ENCODE measurements at places on chromosomes 5 and 9.

DNA sequence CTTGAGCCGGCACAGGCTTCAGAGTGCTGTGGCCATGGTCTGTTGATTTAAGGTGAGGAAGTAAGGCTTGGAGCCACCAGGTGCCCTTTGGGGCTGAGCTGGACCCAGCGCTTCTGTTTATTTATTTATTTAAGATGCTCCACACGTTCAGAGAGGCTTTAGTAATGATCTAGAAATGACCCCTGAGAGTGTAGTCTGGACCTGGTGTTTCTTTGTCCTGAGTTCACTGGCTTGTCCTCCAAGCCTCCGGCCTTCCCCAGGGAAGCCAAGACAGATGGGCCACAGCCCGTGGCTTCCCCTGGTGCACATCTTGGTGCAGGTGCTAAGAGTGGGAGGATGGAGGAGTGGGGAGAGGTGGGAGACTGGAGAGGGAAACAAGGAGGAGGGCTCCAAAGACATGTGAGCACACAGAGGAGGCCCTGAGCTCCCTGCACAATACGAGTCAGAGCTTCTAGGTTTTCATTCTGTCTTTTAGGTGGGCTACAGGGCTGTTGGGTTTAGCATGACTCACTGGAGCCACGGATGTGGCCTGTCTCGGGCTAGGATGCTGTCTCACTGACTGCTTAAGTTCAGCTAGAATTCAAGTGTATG is 56.9 kb downstream of the AHRR start:
- no peak for DNase-seq

DNA sequence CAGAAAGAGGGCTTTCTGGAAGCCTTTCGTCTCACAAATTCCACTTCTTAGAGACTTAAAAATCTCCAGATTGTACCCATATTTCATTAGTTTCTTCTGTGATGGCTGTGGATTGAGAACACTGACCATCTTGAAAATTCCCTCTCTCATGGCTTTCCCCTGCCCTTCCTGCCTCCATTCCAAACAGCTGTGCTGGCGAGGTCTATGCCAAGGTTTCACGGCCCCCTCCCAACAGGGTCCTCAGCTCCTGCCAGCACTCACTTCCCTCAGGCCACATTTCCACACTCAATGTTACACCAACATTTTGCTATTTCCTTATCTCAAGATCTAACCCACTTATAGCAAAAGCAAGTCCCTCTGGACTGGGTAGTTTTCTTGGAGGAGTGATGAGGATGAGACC is 40.3 kb upstream of the EQTN start:
- DNase-seq: no peak

- DNase-seq: no peak
These were observed 19.6 kb upstream of the AOPEP start for GRCh38 chr9:94706922-94707321.

DNA sequence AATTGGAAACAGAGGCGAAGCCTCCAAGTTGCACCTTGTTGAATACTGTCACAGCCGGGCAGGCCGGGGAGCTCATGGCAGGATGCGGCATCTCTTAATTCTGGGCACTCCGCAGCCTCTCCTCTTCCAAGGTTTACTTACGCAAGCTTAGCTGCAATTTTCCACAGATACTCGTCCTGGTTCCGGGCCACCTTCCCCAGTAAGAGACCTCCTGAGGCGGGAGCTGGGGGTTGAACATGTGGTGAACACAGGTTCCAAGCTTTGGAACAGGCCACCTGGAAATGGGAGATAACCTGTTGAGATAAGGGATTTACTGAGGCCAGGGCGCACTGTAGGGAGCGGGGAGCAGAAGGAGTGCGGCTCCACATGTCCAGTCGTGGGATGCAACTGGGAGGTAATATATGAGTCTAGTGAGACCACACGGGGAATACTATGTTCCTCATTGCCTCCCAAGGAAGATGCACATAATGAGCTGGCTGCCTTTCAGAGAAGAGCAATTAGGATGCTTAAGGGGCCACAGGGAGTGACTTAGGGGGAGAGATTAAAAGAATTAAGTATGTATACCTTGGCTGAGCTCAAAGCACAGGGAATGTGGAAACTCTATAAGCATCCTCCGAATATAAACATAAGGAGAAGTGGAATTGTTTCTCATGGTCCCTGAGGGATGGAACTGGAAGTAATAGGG is 335.2 kb downstream of the CWC27 start:
- no peak for DNase-seq

GRCh38 chr9:94480205-94480604 is 74.7 kb upstream of the PCAT7 start:
- no peak for DNase-seq

DNA sequence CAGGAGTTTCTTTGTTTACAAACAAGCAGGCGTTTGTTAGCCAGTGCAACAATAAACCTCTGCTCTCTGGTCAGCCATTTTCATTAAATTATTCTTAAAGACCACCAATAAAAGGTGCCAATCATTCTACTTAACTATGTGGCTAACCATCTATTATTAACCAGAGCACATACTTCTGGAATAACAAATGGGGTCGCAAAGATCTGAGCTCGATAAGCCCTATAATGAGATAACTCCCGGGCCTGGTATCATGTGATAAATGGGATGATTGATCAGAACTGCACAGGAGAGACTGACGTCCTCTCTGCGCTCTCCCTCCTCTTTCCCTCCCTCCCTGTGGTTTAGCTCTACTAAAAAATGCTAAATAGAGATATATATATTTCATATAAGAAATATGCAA is 488.2 kb downstream of the NTRK2 start:
- no peak for DNase-seq
